Karpas-422 (cell line): ENCODE measurements at places on chromosomes 5 and 9.

GRCh38 chr5:131229623-131230022 is 34.2 kb upstream of the CDC42SE2 start:
- no peak for DNase-seq

GRCh38 chr9:137813651-137814415 is 63.7 kb upstream of the CACNA1B start:
- no peak for DNase-seq

DNA sequence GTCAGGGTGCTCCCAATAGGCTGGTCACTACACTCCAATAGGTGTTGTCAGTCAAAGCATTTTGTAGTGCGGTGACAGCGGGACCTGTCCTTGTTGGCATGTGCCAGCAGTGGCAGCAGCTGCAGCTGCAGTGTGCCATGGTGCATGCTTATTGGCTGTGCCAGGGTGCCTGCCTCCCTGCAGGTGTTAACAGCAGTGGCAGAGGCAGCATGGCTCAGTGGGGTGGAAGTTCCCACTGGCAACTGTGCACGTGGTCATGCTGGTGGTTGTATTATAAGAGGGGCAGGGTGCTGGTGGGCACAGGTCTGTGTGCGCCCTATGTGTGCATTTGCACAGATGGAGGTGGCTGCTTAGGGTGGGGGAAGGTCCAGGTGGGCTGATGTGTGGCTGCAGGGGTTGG is 133.7 kb upstream of the EDIL3 start:
- no peak for DNase-seq

GRCh38 chr9:129878291-129878690 is 43.0 kb downstream of the USP20 start:
- no peak for DNase-seq

DNA sequence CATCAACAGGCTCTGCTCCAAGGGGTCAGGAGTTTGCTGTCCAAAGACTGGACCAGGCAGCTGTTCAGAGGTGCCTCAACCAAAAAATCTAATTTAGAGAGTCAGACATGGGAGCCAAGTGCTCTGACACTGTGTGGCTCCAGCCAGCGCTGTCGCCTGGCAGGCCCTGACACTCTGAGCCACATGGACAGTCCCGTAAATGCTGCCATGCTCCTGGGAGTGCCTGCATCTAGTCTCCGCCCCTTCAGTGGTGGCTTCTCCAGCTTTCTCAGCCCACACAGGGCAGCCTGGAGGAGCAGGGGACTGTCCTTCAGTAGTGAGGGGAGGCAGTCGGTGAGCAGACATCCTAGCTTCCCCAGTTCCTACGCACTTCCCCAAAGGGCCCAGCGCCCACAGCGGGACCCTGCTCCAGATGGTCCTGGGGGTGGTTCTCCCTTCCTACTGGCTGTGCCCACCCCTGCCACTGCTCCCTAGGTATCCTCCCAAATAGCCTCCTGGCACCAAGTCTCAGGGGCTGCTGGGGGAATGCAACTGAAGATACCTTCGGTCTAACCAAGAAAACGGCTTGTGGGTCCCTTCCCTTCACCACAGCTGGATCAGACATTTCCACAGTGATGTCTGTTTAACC is 72.3 kb downstream of the SHC3 start:
- DNase-seq: no peak

GRCh38 chr9:8860086-8860485 is 1060.5 kb upstream of the DMAC1 start:
- no peak for DNase-seq

GRCh38 chr5:142202282-142202681 is 93.7 kb downstream of the NDFIP1 start:
- no peak for DNase-seq

DNA sequence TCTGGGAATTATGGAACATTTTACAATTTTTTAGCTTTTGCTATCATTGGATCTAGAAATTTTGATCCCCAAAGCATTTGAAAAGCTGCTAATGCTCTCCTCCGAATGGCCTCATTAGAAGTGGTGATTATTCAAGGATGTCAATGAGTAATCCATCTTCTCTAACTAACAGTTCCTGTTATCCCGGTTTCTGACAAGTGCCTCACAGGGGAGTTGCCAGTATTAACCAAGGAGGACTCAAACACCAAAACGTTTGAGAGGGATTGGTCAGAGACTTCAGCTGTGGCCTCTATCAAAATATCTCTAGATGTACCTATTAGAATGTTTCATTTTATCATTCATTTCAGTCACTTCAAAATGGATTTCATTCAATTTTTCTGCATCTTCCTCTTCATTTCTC is 208.3 kb upstream of the ITGA1 start:
- no peak for DNase-seq

GRCh38 chr5:178287091-178287790 is 54.6 kb upstream of the PHYKPL start:
- no peak for DNase-seq

DNA sequence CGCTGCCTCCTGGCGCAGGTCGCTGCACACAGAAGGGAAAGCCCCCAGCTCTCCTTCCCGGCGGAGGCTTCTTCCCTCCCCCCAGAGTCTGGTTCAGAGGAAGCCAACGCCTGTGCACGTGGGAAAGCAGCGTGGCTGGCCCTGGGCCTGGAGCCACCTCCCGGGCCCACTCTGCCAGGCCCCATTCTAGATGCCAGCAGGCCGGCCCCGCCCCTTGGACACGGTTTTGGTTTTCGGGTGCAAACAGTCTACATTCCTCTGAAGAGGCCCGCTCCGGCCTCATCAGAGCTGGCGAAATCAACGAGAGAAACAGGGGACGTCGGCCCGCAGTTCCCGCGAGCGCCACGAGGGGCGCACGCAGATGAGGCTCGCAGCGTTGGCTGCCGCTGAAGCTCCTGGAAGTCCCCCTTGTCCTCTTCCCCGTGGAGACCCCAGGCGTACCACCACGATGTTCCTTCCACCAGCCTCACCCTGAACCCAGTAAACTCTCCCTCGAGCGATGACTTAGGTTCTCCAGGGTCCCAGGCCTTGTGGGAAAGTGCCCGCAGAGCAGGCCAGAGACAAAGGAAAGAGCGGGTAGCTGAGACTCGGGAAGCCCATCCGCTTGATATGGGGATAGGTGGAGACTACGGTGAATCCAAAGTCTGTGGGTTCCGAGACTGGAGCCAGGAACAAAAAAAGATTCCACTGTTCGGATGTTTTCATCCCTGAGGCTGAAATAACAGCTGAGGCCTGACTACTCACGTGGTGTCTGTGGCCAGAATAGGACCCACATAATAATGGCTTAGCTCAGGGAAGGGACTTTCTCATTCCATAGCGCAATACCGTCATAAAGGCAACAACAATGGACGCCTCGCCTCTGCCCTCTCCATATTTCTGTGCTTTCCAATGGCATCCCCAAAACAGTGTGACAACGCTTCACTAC is 64.2 kb downstream of the KLF4 start:
- peak; percentile 74 for DNase-seq

DNA sequence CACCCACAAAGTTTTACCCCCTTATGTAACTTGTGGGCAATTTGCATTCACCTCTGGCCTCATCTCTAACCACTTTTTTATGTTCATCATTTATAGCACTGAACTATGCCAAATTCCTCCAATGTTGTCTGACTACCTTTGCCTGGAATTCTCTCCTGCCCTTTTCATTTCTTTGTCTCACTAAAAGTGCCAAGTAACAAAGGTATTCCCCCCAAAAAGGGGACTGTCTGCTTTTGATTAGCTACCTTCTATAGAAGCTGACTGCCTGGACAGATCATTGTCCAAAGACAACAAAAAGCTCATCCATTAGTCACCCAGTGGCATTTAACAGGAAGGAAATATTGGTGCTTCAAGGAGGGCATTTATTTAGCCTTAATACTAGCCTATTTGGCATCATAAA is 189.9 kb upstream of the VCAN start:
- no peak for DNase-seq

- DNase-seq: no peak
Measured at GRCh38 chr9:126687930-126688461, 74.3 kb downstream of the LMX1B start.

DNA sequence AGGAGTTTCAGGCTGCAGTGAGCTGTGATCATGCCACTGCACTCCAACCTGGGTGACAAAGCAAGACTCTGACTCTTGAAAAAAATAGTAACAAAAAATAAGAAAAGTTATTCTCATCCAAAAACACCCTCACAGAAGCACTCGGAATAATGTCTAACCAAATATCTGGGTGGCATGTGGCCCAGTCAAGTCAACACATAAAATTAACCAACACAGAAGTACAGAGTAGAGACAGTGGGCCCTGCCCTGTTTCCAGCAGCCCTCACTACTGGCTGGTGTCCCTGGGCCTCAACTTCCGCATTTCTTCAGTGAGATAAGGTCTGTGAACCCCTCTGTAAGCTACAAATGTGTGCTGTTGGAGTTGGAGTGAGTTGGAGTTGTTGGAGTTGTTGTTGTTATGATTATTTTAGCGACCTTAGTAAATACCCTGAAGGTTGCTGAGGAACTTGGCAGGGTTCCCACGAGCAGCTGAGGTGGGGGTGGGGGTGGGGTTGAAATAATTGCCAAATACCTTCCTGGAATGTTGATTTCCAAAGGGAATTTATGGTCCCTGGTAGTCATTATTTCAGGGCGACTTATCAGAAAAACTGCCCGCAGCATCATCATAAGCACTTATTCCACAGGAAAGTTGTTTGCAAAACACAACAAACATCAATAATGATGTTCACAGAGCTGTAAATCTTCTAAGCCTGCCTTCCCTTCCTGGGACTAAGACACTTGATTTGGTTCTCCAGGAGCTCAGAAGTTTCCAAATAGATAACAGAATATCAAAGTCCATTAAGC is 30.2 kb downstream of the C5orf15 start:
- peak; percentile 83 for DNase-seq

GRCh38 chr9:95370064-95370463 is 52.6 kb upstream of the FANCC start:
- DNase-seq: no peak
